Kidney tubule cell (primary cell): ENCODE measurements at places on chromosomes 2 and 18.
A peak's percentile ranks its signal among the peaks of the same experiment; 100 is the strongest.

- DNase-seq, result no peak
Measured at GRCh38 chr18:55447672-55448018, 140.3 kb downstream of the TCF4 start.

- DNase-seq, result no peak
Measured at GRCh38 chr2:75586971-75587370, 26.2 kb upstream of the EVA1A start.

DNA sequence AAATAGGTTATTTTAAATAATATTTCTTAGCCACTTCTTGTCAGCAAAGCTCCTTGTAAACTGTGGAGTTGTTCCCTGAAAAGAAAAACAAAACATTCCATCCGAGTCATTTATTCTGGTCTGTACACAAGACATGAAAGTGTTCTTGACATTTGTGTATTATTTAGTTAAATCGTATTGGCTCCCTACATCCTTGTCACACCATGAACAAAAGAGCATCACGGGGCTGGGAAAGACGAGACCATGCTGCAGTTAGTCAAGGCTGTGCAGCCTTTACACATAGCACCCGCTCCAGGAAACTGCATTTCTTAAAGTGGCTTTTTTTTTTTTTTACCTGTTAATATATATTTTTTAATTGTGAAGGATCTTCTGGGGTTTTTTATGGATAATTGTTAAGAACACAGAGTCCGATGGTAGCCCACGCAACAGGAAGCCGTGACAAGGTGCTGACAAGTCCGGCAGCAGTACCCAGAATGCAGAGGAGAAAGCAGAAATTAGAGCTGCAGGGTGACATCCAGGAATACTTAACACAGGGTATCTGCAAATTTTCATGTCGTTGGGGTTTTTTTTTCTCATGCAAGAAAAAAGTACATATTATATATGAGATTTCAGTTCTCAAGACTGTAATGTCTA, 588.4 kb downstream of the ARHGAP15 start:
- no peak for DNase-seq

- DNase-seq, result no peak
Measured at GRCh38 chr2:169162613-169163012, 93.2 kb downstream of the DHRS9 start.

DNA sequence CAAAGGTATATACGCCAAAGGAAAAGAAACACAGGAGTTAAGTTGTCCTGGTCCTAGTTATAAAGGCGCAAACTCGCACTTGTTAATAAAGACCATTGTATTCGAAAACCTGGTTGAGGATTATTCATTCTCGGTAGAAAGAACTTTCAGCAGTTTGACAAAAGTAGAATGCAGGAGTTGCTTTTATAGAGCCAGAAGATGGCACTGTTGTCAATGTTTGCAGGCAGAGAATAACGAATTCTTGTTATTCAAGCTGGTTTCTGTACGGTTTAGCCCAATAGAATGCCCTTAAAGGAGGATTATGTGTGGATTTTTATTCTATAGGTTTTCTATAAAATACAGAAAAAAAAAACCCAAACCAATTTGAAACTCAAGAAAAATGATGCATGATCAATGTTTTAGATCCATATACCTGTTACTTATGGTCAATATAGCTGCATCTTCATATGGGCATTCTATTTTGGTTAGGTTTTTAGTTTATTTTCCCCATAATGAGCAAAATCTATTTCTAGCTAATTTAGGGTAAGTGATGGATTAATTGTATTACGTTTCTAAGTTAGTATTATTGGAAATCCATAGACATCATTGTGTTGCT, 510.3 kb downstream of the PLCL1 start:
- peak; percentile 48 for DNase-seq

DNA sequence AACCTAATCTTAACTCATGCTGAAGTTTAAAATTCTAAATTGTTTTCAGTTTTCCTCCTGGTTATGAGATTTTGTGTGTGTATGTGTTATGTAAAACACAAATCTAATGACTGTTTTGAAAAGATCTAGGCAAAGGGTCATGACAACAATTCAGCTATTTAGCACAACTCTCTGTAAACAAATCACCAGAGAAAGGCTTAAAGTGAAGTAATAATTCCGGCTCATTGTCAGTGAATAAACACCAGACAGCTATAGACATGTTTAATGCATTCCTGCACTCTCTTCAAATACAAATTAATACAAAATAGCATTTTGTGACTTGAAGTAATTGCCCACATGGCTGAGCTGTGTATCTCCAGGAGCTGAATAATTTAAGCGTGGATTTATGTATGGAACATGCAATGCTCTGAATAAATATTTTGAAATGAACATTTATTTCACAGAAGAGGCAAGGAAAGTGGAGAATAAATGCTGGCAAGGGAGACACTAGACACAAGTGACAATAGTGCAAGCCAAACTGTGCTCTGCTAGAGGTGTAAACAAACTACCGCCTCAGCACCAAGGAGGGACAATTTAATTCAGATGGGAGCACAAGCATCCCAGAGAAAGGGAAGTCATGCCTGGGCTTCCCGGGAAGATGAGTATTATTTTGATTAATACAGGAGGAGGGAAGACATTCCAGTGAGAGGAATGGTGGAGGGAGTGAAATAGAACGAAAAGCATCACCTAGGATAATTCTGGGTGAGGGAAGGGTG, 133.6 kb upstream of the XPO1 start:
- DNase-seq, result no peak

- DNase-seq, result no peak
Measured at GRCh38 chr2:235485362-235485761, 8.5 kb upstream of the AGAP1 start.

- peak; percentile 89 for DNase-seq
Measured at GRCh38 chr2:230757476-230757875, 44.8 kb downstream of the CAB39 start.

GRCh38 chr2:170404846-170405245, 226.9 kb downstream of the MYO3B start:
- no peak for DNase-seq

DNA sequence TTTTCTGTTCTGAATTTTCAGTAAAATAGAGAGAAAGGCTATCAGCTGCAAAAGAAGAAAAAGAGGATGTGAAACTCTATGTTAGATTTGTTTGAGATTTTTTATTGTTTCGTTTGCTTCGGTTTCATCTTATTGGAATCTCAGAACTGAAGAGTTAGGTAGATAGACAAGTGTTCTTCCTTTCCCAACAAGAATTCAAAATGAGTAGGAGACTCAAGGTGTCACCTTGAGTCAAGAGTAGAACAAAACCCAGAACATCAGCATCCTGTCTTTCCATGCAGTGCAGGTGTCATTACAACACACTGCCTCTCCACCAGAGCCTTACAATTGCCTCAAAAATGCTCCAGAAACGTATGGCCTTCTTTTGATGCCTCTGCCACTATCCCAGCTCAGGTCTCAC, 21.1 kb downstream of the NBAS start:
- DNase-seq, result no peak

GRCh38 chr2:160499865-160500264, 6.3 kb upstream of the RBMS1 start:
- no peak for DNase-seq

- DNase-seq, result no peak
Measured at GRCh38 chr18:36449451-36449850, 151.9 kb downstream of the FHOD3 start.

DNA sequence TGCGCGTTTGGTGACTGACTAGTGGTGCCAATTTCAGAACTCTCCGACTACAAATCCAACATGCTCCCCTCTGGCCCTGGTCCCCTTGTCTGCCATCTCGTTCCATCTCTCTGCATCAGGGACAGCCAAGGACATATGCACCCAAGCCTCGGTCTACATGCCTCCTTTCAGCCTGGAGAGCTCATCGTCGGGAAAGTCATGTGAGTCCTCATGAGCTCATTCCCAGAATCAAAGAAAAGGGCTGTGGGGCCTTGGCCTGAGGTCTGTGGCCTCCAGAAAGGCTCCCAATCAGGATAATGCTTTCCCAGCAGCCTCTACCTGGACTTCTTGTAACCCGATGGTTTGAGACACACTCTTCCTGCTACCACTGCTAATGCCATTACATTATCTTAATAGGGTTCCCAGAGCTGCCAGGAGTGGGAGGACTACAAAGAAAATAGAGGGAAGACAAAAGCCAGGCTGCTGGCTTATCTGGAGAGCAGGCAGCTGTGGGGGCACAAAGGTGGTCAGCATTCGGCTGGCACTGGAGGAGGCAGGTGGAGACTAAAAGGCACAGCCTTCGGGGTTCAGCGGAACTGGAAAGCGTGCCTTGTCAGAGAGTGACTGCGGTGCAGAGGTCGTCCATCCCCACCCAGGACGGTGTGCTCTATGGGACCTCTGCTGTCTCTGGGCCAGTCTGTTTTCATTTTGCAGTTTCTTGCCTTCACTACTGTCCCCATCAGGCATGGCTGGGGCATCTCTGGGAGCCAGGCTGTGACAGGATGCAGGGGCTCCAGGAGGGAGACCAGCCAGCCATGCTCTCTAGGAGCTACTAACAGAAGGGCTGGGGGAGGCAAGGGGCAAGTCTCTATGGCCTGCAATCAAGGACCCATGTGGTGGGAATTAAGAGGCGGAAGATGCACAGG, 104.4 kb upstream of the SMAD2 start:
- DNase-seq, result no peak

GRCh38 chr2:183070942-183071844, 7.4 kb upstream of the DUSP19 start:
- peak; percentile 35 for DNase-seq

DNA sequence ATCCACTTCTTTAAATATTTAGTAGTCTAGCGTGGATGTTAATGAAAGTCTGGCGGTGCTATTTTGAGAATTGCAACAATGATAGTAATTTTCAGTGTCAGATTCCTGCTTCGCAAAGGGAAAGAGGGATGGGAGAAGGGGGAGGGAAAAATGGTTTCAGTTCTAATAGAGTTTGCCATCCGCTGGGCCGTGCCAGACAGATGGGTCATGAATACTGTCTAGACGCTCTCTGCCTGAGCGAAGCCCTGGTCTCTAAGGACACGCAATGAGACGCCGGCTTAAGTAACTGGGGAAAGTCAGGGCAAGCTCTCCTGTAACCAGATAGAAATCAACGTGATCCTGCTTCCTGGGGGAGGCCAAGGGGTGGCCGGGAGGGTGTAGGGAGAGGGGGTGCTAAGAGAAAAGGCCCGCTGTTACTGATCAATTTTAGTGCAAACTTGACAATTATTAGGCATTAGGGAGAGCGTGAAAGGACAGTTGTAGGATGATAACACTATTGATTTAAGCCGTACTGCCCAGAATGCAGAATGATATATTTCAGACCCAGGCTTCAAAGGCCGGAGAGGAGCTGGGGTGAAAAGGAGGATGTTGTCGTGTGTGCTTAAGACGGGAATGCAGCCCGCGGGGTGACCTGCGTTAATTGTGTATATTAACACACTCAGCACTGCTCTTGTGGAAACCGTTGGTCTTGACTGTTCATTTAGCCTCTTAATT, 229.2 kb downstream of the LDLRAD4 start:
- DNase-seq, result peak; percentile 92

GRCh38 chr2:228516019-228516418, 334.5 kb upstream of the SPHKAP start:
- no peak for DNase-seq

GRCh38 chr2:70380621-70381020, 78.8 kb upstream of the FAM136A start:
- no peak for DNase-seq

- DNase-seq, result no peak
Measured at GRCh38 chr18:10361660-10362059, 92.8 kb upstream of the APCDD1 start.

GRCh38 chr2:127589358-127589757, 53.9 kb downstream of the MYO7B start:
- DNase-seq, result no peak

DNA sequence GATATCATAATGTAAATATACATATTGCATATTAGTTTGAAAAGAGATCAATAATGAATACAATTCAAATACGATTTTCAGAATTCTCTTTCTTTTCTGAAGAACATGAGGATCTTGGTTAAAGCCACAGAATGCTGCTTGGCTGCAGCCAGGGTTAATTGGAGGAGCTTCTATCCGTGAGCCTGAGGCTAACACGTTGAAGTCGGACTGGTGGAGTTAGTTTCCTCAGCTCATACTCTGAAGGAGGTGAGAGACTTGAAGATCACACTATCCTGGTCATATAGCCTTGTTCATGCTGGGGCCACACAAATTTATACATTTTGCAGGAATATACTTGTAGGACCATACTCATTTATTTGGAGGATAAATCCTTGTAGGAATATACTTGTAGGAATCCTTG, 335.8 kb downstream of the TRIB2 start:
- no peak for DNase-seq

DNA sequence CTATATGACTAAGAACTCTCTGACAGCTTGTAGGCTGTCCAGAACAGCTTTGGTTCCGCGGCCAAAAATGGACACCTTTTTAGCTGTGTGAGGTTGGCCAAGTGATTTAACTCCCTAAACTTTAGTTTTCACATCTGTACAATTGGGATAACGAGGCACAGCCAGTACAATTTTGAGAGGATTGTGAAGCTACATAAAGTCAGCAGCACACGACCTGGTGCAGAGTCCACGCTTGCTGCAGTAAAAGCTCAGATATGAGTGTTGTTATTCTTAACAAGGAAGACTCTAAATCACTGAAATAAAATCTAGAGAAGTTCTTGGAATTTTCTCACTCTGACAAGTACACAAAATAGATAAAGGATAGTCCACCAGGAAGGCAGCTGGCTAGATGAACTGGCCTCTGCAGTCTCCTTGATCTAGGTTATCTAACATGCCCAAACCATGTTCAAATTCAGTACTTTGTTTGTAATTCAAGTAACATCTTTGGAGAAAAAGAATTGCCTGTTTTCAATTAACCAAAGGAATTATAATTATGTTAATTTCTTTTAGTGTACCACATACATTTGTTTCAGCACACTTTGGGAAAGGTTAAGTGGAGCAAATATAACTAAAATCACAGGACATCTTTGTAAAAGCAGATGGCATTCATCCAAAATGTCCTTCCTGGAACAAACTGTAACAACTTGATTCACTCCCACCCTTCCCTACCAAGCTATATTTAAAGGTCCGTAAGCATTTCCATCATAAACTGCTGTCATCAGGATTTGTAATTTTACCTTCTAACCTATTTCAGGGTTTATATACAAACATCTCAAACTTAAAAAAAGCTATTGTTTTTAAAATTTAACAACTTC, 201.7 kb upstream of the STK17B start:
- no peak for DNase-seq

DNA sequence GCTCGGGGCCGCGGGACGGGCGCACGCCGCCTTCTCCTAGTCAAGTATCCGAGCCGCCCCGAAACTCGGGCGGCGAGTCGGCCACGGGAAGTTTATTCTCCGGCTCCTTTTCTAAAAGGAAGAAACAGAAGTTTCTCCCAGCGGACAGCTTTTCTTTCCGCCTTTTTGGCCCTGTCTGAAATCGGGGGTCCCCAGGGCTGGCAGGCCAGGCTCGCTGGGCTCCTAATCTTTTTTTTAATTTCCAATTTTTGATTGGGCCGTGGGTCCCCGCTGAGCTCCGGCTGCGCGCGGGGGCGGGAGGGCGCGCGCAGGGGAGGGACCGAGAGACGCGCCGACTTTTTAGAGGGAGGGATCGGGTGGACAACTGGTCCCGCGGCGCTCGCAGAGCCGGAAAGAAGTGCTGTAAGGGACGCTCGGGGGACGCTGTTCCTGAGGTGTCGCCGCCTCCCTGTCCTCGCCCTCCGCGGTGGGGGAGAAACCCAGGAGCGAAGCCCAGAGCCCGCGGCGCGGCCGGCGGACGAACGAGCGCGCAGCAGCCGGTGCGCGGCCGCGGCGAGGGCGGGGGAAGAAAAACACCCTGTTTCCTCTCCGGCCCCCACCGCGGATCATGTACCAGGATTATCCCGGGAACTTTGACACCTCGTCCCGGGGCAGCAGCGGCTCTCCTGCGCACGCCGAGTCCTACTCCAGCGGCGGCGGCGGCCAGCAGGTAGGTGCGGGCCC, 617 bp downstream of the FOSL2 start:
- peak; percentile 76 for DNase-seq
